ENCODE measurements at places on chromosomes 16 and 17.

DNA sequence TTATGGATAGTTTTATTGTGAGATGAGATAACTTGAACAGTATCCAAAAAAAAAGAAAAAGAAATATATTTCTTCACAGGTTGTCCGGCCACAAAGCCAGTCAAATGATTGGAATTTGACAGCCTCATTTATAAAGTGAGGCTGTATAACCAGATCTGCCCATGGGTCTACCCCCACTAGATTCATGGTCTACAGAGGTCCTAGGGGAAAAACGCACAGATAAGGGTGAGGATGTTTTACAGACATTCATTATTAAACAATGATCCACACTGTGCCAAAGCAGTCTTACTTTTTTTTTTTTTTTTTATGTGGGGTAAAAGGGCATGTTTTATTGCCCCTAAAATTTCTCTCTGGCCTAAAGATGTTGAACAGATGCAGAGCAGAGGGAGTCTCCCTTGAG lies 1503.0 kb upstream of the CDH8 start:
- DNase-seq, result no peak

GRCh38 chr17:68777243-68777855 lies 176.2 kb upstream of the FAM20A start:
- DNase-seq, result peak; percentile 97

DNA sequence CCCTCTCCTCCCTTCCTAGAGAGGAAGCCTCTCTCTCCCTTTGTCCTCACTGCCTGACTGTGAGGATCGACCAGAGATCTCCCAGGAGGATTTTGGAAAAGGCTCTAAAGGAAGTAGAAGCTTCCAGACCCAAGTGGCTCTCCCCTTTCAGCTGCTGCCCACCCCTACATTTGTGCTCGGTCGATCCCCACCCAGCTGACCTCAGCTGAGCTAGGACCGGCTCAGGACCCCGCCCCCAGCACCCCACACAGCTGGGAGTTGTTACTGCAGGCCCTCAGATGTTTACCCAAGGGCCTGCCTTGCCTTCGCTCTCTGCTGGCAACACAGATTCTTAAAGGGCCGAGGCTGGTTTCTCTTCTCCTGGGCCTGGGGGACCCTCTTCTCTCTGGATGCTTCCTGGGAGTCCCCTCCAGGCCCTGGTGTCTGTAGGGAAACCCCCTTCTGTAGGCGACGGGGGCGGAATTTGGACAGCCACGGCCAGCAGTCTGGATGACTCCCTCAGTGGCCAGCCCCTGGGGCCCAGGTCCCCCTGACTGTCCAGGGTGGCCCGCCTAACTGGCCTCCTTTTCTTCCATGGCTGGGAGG lies 26.9 kb upstream of the TIMP2 start:
- no peak for DNase-seq

DNA sequence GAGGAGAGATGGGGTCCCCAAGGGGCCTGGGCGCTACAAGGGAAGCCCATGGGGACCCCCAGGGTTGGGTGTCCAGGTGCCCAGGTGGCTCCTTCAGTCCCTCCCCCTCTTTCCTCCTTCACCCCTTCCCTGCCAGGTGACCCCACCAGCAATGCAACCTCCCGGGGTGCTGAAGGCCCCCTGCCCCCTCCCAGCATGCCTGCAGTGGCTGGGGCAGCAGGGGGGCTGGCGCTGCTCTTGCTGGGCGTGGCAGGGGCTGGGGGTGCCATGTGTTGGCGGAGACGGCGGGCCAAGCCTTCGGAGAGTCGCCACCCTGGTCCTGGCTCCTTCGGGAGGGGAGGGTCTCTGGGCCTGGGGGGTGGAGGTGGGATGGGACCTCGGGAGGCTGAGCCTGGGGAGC lies 4.0 kb downstream of the EFNB3 start:
- no peak for DNase-seq

DNA sequence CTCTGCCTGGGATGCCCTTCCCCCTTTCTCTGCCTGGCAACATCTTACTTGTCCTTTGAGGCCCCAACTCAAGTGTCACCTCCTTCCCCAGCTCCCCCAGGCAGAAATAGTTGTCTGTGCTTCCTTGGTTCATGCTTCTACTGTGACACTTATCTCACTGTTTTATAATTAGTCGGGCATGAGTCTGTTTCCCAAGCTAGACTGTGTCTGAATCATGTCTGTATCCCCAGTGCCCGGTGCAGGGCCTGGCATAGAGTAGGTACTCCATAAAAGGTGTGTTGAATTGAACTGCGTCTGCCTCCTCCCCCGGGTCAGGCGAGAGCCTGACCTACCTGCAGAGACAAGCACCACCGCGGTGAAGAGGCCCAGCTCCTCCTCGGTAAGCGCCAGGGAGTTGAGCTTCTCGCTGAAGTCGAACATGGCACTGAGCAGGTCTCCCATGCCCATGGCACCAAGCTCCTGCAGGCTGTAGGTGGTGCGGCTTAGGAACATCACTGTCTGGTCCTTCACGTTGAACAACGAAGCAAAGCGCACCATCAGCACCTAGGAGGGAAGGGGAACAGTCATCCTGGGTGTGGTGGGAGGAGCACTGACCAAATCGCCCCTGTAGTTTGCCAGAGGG lies 6.7 kb downstream of the NR1D1 start:
- no peak for DNase-seq

DNA sequence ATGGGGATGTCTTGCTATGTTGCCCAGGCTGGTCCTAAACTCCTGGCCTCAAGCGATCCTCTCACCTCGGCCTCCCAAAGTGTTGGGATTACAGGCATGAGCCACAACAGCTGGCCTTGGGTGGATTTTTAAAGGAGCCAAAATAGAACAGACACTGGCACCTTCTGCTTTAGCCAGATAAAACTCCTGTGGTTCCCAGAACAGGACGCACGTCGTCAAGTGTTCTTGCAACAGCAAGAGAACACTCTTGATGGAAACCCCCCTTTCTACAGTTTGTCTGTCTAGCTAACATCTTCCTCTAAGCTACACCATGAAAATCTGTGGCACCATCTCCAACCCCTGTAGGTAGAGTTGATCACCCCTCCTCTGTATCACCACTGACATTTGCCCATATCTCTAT lies 122.6 kb downstream of the NPIPB5 start:
- DNase-seq, result no peak

- DNase-seq, result no peak
These were observed 7.9 kb downstream of the CMTM3 start for GRCh38 chr16:66612422-66612821.

GRCh38 chr17:65977041-65977440 lies 214.9 kb downstream of the CEP112 start:
- no peak for DNase-seq

GRCh38 chr17:81691196-81691595 lies 7.4 kb downstream of the HGS start:
- no peak for DNase-seq

- no peak for DNase-seq
These were observed 61.5 kb downstream of the SLC6A2 start for GRCh38 chr16:55717326-55717725.

GRCh38 chr16:48244863-48245195 lies 729 bp downstream of the LONP2 start:
- no peak for DNase-seq

- DNase-seq, result no peak
These were observed 8.7 kb upstream of the IL4R start for GRCh38 chr16:27304881-27305745.

DNA sequence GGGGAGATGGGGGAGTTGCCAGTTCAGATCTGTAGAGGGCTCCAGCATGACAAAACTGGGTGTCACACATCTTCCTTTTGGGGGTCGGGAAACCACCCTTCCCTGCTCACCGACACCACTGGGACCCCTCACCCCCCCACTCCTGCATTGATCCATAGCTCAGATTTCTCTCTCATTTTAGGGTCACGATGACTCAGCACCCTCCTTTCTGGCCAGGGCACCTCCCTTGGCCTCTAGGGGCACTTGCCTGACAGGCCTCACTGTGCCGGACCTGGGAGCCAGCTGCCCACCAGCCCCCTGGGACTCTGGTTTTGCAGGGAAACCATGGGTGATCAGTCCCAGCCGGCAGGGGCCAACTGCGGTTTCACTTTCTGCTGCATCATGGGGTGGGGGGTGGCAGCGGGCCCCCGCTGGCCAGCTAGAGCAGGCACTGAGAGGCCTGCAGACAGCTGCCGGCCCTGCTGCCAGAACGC lies 239.4 kb downstream of the MRTFB start:
- no peak for DNase-seq

- DNase-seq, result no peak
These were observed 39.6 kb downstream of the STX8 start for GRCh38 chr17:9536061-9536460.

- no peak for DNase-seq
These were observed 69.5 kb downstream of the HLF start for GRCh38 chr17:55334285-55334684.

- DNase-seq, result no peak
These were observed at the start of gene IGFBP4 for GRCh38 chr17:40443196-40443987. IGFBP4 (plus strand) TSS chr17:40443450; CDS start chr17:40443736, 286 bp downstream.

GRCh38 chr16:85584267-85584666 lies 28.9 kb upstream of the GSE1 start:
- no peak for DNase-seq

DNA sequence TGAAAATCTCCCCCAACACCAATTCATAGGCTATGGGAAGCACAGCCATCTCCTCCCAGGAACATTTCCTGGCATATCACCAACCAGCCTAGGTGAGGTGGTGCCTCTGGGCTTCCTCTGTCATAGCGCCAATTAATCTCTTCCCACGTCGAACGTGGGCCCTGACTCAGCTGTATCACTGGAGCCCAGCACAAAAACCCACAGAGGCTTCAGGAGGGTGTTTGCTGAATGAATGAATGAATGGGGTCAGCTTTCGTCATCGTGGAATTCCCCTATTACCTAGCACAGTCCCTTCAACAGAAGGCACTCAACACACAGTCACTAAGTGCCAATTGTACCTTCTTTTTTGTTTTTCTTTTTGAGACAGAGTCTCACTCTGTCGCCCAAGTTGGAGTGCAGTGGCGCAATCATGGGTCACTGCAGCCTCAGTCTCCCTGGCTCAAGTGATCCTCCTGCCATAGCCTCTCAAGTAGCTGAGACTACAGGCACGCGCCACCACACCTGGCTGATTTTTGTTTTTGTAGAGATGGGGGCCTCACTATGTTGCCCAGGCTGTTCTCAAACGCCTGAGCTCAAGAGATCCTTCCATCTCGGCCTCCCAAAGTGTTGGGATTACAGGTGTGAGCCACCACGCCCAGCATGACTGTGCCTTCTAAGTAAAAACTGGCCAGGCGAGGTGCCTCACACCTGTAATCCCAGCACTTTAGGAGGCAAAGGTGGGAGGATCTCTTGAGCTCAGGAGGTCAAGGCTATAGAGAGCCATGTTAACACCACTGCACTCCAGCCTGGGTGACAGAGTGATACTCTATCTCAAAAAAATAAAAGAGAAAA lies 4.1 kb downstream of the ZNF688 start:
- DNase-seq, result no peak

DNA sequence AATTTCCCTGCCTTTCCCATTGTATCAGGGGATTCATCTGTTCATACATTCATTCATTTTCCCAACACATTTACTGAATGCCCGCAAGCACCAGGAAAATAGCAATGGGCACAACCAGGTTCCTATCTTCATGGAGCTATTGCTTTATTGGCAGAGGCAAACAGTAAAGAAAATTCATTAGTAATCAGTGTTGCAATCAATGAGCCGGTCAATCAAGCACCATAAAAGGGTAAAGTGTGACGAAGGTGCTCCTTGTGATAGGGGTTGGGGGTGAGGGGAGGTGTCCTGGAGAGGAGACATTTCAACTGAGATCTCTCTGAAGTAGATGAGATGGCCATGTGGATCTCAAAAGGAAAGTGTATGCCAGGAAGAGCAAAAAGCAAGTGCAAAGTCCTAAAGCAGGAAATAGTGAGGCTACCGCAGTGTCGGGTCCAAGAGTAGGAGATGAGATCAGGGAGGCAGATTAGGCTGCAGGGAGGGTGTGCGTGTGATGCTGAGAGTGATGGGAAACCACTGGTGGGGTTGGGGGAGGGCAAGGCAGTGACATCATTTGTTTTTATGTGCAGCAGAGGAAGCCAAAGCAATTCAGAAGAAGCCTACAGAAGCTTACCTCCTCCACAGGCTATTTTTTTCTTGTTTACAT lies 28.4 kb downstream of the CDH13 start:
- DNase-seq, result no peak

GRCh38 chr17:63716426-63716825 lies 16.5 kb upstream of the LIMD2 start:
- DNase-seq, result no peak

DNA sequence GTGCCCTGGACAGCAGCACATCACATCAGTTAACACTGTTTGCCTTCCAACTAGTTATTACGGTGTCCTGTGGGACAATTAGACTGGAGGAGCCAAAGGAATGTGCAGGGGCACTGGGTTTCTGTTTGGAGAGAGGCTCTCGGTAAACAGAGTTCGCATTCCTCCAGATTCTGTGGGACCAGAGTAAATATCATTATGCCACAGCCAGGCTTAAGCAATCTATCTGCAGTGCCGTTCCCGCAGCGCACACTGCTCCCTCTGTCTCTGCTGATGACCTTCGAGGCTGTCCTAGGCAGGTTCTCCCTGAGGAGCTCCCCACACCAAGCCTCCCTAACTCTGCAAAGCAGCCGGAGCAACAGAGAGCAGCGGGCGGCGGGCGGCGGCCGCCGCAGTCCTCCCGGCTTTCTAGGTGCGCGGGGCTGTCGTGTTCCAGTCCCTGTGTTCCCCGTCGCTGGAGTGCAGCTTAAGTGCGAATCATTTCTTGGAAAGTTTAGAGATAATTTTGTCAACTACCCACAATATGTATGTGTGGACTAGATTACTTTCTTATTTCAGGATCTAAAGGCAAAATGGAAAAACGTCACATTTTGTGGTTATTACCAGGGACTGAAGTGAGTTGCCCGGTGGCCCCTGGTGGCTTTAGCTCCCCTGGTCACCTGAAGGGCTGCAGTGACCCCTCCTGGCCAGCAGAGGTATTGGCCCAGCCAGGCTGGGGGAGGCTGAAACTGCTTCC lies 43.3 kb downstream of the PGS1 start:
- DNase-seq, result peak; percentile 79

DNA sequence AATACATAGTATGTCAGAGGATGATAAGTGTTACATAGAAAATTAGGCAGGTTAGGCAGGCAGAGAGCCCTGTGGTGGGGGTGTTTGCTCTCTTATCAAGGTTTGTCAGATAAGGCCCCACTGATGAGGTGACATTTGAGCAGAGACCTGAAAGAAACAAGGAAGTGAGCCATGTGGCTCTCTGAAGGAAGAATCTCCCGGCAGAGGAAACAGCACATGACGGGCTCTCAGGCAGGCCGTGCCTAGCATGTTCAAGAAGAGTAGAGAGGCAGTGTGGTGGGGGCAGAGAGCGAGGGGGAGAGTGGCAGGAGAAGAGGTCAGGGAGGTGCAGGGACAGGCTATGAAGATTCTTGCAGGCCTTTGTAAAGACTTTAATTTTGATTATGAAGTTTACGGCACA lies 82.0 kb upstream of the ASIC2 start:
- DNase-seq, result no peak

DNA sequence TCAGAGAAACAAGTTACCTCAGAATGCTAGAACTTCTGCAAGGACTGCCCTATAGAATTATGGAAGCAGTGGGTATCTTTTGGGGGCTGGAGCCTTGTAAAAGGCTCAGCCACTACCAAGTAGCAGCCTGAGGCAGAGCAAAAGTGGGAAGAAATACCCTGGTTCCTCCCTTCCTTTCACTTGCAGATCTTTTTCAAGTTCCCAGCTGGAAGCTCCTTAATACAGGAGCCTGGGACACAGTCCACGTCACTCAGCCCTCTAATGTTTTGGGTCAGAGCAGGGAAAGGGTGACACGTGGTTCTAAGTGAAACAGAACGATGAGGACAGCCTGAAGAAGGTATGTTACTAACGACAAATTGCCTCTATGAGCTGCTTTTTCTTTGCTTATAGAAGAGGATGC lies 93.1 kb downstream of the CNTNAP4 start:
- no peak for DNase-seq

GRCh38 chr16:85709766-85710585 lies 21.2 kb upstream of the GINS2 start:
- DNase-seq, result no peak

GRCh38 chr17:63623786-63624530 lies 1.7 kb downstream of the MAP3K3 start:
- peak; percentile 37 for DNase-seq
